ENCODE measurements at places on chromosomes 5 and 9. TPM values are rescaled to one million over a fixed set of nuclear protein-coding genes. Genes with fewer than 3 reads are reported as not detected.
A peak's percentile ranks its signal among the peaks of the same experiment; 100 is the strongest.

GRCh38 chr9:10026443-10026984 is 586.3 kb downstream of the PTPRD start:
- DNase-seq = no peak

- no peak for DNase-seq
Measured at GRCh38 chr9:121819428-121820231, 168.2 kb downstream of the DAB2IP start.

GRCh38 chr5:88734191-88734640 is 148.8 kb downstream of the MEF2C start:
- DNase-seq = no peak

GRCh38 chr9:80158131-80158530 is 586.4 kb downstream of the TLE4 start:
- no peak for DNase-seq

DNA sequence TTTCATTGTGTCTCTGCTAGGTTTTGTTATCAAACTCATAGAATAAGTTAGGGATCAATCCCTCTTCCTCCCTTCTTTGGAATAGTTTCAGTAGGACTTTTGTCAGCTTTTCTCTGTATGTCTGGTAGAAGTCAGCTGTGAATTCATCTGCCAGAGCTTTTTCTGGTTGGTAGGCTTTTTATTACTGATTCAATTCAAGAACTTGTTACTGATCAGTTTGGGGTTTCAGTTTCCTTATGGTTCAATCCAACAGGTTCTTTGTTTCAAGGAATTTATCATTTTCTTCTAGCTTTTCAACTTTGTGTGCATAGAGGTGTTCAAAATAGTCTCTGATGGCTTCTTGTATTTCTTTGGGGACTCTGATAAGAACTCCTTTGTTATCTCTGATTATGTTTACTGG is 221.7 kb downstream of the FGF10 start:
- DNase-seq = no peak

GRCh38 chr5:180589771-180590542 is 1.3 kb downstream of the SCGB3A1 start:
- peak; percentile 57 for DNase-seq

DNA sequence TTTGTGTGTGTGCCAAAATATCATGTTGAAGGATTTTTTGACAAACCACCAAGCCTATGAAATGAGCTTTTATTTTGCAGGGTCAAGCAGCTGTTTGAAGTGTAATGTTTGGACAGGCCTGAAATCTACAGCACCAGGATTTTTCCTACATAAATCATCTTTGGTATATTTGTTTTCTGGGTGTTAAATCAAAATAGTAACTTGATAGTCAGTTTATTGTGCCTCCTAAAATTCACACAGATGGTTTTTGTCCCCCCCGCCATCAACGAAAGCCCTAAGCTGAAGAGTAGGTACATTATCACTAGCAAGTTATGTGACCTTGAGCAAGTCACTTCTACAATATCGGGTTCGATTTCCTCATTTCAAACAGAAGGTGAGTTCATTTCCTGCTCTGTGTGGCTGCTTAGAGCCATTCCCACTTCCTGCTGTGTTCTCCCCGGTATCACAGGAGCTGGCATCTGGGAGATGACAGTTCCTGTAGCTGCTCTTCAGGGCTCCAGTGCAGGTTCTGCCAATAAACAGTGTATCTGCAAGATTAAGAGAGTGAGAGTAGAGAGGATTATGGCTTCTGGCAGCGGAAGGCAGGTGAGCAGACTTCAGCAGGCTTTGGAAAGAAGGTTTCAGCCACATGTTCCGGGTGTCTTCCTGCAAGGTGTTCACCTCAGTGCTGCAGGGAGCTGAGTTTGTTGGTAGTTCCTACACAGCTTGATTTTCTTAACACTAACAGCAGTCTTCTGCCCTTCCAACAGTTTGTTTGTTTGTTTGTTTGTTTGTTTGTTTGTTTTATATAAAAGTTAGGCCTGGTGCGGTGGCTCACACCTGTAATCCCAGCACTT is 48.4 kb upstream of the GNE start:
- DNase-seq = no peak

- no peak for DNase-seq
Measured at GRCh38 chr9:127196826-127197145, 67.8 kb upstream of the GARNL3 start.

GRCh38 chr9:126490871-126491567 is 122.7 kb upstream of the LMX1B start:
- DNase-seq = no peak

DNA sequence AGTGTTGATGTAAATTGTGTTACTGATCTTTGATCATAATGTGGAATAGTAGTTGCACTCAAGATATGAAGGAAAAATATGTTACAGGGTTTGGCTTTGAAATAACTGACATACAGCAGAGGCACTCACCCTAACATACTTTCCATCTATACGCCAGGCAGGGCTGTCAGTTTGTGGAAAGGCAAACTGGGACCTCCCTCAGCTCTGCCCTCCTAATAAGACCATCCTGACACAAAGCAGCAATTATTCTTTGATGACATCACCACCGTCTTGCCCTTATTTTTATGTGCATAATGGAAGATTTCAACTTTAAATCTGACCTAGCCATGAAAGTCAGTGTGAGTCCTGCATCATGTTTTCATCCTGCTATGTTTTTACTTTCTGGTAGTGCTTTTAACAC is 42.9 kb downstream of the ITGA1 start:
- no peak for DNase-seq

ANGPTL2 gene
- total RNA-seq = 10.6 TPM

- no peak for DNase-seq
Measured at GRCh38 chr5:120923026-120923425, 458.9 kb downstream of the PRR16 start.

DNA sequence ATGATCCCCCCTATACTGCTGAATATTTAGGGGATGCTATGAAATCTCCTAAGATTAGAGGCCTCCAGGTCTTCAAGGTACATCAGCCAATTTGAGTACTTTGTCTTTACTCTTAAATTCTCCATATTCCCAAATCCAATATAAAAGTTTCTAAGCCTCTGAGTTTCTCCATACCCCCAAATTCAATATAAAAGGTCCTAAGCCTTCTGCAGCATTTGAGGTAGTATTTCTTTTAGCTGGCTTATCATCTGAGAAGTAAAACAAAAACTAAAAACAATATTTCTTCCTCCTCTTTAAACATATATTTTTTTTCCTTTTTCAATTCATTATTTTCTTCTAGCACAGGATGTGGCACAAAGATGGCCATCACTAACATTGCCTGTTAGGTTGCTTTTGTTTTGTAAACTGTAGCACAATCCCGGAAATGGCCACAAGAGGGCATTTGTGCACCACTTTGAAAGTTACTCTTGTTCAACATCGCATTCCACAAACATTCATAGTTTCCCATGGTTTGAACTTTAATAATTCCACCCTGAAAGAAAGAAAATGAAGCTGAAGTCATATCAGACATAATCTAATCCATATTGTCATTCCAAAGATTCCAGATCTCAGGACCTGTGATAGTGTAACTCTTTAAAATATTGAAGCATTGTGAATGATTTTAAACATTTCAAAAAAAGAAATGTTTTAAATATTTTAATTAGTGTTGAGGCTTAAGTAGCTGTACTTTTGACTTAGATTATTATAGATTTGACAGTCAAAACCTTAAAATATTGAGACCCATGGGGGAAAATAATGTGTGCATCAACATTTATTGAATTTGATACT is 21.0 kb upstream of the SCGB3A2 start:
- peak; percentile 50 for DNase-seq

- DNase-seq = no peak
Measured at GRCh38 chr5:69415584-69415958, 655 bp downstream of the MARVELD2 start.

RELL2 gene
- total RNA-seq = 18.6 TPM

- DNase-seq = no peak
Measured at GRCh38 chr5:146188358-146188757, 5.9 kb upstream of the LARS1 start.

DNA sequence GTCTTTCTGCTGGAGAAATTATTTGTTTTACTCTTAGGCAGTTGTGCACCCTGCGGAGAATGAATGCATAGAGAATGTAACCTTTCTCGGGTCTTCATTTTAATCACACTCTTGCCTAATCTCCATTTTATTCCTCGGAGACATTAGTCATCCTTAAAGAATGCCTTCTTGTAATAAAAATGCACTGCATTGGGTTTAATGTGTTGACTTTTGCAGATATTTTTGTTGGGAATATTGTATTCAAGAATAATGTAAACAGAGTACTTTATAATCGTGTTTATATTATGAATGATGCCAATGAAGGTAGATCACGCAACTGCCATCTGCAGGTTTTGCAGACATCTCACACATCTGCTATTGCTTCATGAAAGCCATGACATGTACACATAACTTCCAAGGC is 1093.9 kb upstream of the CDH6 start:
- DNase-seq = no peak

DNA sequence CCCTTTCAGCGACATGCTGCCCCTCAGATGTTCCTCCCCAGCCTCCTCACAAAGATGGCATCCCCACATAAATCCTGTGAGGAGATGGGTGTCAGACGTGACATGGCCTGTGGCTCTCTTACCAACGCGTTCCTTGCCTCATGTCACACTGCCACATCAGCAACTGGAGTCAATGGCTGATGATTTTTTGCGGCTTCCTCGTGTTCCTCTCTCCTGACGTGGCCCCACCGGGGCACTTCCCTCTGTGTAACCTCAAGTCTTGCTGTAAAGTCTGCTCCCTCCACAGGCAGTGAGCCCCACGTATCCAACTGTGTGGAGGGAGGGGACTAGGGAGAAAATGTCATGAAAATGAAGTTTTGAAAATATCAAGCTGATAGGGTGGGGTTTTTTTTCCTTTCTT is 53.2 kb upstream of the SHISAL2B start:
- no peak for DNase-seq

GRCh38 chr9:126523611-126524111 is 90.1 kb upstream of the LMX1B start:
- DNase-seq = no peak

DNA sequence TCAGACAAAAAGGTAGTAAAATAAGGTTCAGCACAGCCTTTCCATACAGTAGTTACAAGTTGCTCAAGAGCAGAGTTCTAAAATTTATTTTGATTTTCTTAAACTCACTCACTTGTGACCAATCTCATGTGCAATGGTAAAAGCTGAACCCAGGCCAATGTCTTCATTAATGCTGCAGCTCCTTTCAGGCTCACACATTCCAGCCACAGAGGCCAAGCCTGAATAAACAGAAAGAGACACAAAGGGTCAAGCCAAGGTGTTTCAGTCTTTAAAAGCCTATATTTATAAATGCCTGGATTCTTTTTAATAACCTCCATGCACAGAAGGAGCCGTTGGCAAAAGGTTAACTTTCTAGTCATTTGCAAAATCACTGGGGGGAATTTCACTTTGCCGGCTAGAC is 152.5 kb downstream of the ADAMTS6 start:
- DNase-seq = no peak

DNA sequence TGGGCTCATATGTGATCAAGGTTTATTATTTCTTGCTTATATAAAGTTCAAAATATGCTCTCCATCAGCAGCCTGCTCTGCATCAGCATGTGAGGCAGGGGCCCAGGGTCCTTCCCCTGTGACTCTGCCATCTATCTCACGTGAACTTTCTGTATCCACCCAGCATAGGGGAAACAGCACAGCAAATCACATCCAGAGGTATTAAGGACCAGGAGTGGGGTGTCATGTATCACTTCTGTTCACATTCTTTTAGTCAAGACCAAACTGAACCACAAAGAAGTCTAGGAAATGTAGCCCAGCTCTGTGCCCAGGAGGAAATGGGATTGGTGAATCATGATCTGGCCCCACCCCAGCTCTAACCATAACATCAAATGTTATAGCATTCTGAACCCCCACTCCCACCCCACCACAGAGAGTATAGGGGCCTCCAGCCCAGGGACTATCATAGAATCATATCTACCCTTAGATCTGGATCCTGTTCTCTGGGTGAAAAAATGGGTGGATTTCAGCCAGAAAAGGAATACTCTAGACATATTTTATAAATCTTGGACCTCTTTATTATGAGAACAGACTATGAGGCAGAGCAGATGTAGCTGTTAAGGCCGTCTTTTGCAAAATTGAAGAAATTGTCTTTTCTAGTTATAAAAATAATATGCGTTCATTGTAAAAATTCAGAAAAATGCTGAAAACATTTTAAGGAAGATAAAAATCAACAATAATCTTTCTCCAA is 473.7 kb downstream of the ARHGEF28 start:
- no peak for DNase-seq

- no peak for DNase-seq
Measured at GRCh38 chr5:61993295-61993927, 312.6 kb upstream of the KIF2A start.

FAM151B gene
- total RNA-seq = 1.1 TPM

FIBCD1 gene
- 6.1 TPM for total RNA-seq

DNA sequence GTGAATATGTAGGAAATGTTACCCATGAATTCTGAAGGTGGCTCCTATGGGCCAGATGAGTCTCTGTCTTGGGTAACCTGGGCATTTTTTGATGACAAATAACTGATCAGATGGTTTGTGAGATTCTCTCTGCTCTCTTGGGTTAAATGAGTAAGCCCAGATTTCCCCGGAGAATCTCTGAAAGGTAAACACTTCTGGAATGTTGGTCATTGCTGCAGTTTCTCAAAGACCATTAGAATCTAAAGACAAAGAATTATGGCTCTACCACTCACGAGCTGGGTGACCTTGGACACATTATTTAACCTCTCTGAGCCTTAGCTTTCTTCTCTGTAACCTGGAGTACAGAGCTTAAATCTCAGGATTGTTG is 191.2 kb downstream of the DAB2IP start:
- DNase-seq = no peak

DNA sequence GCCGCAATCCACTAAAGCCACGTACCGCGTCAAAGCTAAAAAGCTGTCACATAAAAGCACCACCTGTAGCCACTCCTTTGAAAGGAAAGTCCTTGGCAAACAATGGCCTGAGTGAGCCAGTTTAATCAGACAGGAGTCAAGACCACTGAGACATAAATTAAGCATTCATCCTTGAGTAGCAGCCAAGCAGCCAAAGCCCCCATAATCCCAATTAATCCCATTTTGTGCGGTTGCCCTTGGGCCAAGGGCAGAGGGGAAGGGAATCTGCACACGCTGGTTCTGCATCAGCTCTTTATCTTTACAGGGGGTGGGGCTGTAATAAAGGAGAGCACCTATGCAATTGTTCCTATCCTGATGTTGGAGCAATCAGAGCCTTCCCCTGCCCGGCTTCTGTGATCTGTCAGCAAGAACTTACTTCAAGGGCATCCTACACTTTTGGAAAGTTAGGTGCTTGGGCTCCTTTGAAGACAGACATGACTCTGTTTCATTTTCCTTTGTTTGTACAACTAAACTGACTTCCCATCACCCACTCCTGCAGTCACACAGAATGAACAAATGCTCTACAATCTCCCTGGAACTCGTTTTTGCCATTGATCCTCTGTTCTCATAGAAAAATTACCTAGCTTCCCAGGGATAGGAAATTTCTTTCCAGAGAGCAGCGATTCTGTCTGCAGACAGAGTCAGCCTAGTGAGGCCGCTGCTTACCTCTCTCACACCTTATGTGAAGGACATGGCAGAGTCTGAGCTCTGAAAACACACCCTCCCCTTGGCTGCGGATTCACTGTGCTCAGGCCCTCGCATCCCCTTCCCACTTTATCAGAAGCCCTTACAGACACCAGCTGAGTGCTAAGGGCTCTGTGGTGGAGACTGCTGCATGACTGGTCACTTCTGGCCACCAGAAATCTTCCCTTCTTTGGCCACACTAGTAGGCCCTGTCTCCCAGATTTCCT is 116.2 kb upstream of the TBCA start:
- no peak for DNase-seq

GRCh38 chr9:7008411-7008810 is 250.6 kb downstream of the KDM4C start:
- no peak for DNase-seq

- DNase-seq = no peak
Measured at GRCh38 chr5:173554989-173555705, 61.3 kb downstream of the BOD1 start.
